ENCODE measurements at places on chromosomes 6 and 20. TPM values are rescaled to one million over a fixed set of nuclear protein-coding genes. Genes with fewer than 3 reads are reported as not detected.

The TSPO2 gene
- total RNA-seq, result not detected

The HLA-DOB gene
- total RNA-seq, result 0.43 TPM

The MAFB gene
- 0.64 TPM for total RNA-seq

The POPDC3 gene
- 19.4 TPM for total RNA-seq

The LHFPL5 gene
- not detected for total RNA-seq
